ENCODE measurements at places on chromosomes 5 and 9.

- DNase-seq, result peak; percentile 23
Measured at GRCh38 chr9:69093471-69094103, 58.0 kb downstream of the FXN start.

GRCh38 chr5:35003018-35003957, 44.5 kb downstream of the AGXT2 start:
- DNase-seq, result peak; percentile 63

- no peak for DNase-seq
Measured at GRCh38 chr5:104361932-104362331, 799.3 kb upstream of the NUDT12 start.

DNA sequence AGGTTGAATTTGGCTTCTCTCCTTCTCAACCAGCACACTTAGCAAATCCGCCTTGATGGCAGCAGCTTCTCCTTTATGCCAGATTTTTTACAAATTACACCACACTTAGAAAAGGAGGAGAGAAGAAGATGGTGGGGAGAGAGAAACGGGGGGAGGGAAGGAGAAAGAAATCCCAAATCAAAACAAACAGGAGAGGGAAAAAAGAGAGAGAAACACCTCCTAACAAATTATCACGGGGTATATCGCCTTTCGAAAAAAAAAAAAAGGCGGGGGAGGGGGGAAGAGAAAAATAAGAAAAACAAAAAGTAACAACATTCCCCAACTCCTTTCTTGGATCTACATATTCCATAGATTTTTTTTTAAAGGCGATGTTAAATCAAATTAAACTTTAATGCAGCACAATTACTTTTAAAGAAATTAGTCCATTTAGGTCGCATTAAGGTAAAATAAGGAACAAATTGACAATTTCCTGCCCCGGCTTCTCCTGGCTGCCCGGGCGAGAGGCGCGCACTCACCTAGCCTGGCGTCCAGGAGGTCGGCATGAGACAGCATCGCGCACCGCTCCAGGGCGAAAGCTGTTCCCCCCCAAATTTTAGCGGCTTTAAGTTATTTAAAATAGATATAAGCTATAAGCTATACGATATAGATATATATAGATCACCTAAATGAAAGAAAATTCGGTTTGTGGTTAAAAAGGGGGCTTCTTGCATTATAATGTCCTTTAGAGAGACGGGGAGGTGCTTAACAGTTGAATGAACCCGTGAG, at the start of gene OTP:
Gene OTP, minus strand, starts transcription at position 716 of the 765 bp plus-strand sequence. Its CDS starts 164 bp downstream, at position 552.
- no peak for DNase-seq

All from body of pancreas (tissue), 4 donors.